ENCODE measurements at places on chromosomes 1 and 21.

- DNase-seq, result no peak
Observed at GRCh38 chr21:42624936-42625335, 28.5 kb upstream of the PDE9A start.

- DNase-seq, result no peak
Observed at GRCh38 chr1:199751962-199752687, 275.4 kb upstream of the NR5A2 start.

GRCh38 chr1:206833106-206833680 is 32.2 kb upstream of the IL20 start:
- no peak for DNase-seq

DNA sequence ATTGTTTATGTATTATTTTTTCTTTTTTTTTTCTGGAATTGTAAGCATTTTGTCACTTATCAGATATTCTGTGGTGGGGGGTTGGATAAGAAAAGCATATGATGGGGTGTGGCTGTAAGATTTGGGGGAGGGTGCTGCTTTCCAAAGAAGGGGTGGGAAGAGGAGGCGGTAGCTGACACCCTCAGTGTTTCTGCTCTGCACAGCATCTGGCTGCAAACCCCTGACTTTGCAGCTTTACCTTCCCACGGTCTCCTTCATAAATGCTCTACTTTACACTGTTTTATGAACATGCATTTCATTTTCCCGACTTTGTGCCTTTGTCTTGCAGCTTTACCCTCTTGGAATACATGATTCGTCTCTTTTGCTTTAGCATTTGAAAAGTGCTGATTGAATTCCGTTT is 7.6 kb downstream of the FMN2 start:
- no peak for DNase-seq

GRCh38 chr1:228155596-228156514 is 6.1 kb downstream of the GJC2 start:
- no peak for DNase-seq

GRCh38 chr21:32214654-32215305 is 64.1 kb downstream of the MIS18A start:
- no peak for DNase-seq

- no peak for DNase-seq
Observed at GRCh38 chr1:222653178-222653827, 35.4 kb downstream of the MIA3 start.

DNA sequence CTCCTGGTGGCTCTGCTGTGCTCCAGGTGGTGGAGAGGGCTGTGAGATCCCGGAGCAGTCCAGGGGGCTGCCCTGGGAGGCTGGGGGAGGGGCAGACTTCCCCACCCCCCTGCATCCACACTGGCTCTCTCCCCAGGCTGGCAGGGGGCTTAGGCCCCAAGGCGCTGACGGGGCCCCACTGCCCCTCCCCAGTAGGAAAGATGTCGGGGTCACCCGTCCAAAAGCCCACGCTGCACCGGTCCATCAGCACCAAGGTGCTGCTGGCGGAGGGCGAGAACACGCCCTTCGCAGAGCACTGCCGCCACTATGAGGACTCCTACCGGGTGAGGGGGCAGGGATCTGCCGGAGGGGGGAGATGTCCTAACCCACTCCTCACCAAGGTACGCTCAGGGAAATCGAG is 5.8 kb downstream of the RNF207 start:
- no peak for DNase-seq

DNA sequence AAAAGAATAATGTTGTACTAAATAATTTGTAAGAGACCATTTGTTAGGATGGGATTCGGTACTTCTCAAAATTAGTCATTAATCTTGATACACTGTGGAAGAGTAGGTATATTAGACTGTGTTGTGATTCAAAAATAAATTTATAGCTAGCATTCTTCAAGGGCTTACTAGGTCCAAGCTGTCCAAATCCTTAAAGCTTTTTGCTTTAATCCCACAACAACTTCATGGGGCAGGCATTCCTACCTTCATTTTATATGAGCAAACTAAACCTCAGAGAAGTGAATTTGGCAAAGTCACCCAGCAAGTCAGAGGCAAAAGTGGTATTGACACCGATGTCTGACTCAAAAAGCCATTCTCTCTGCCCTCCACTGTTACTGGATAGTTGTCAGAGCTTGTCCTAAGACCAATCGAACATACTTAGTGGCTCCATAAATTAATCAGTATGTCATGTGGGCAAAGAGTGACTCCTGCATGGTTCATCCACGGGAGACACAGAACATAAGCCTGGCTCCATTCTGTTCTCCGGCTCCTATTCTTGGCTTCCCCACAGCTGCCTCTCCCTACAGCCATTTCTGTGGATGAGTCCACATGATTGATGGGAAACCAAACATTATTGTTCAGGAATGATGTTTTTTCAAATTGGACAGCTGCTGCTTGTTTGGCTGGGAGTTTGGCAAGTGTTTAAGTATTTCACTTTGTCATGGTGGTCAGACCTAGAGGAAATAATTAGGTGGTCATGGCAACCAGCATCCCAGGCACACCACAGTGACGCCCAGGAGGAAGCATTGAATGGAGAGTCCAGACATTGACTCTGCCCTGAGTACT is 133.4 kb upstream of the FGGY start:
- DNase-seq, result no peak

DNA sequence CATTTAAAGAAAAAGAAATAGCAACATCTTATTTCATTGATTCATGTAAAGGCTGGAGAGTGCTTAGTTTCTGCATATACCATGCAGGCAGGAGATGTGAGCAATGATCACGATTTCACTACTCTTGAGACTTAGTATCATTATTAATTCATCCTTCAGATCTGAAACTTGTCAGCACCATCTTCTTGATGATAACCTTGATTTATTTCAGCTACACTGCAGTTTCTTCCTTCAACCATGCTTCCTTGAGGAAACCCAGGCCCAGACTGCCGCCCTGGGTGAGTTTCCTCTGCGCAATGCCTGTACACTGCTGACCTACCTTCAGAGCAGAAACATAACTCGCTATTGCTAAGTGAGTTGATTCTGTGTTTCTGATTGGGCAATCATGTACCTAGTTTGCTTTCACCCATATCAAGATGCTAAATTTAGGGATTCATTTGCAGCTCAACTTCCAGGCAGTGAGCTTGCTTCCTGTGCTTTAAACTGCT is 13.5 kb upstream of the BCL10 start:
- no peak for DNase-seq

GRCh38 chr1:60864722-60865121 is 217.6 kb upstream of the NFIA start:
- no peak for DNase-seq

- no peak for DNase-seq
Observed at GRCh38 chr1:5109633-5110032, 455.2 kb downstream of the AJAP1 start.

- DNase-seq, result no peak
Observed at GRCh38 chr1:19273106-19273843, 15.3 kb downstream of the AKR7A3 start.

DNA sequence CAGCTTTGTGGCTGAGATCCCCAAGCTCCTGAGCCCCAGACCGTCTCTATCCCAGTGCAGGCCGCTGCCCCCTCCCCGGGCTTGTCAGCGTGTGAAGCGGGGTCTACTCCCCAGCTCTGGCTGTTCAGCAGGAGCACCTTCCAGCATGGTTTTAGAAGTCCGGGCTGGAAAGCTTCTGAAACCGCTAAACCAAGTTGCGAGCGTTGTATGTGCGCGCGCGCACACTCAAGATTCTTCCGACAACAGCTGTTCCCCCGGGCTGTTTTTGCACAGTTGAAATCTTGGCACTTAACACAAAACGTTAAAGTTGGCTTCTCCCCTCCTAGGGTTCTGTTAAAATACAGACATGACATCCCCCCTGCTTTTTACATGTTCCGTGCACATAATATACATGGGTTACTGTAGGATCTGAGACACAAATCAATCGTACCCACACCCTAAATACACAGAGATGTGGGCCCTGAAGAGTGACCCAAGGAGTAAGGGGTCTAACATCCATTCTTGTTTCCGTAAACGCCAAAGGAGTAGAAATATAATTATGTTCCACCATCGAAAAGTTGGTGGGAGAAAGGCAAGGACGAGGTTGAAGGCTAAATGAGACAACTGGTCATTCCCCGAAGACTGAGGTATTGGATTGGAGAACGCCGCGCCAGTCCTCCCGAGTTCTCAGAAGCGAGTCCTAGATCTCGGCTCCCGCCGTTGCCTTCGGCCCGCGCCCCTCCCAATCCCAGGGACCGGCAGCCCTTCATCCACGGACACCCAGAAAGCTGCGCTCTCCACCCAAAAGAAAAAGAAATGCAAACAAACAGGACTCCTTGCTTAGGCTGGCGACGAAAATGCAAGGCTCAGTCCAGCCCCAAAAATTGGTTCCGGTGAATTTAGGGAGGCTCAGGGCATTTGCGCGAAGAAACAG is 1.3 kb downstream of the TBX15 start:
- no peak for DNase-seq

DNA sequence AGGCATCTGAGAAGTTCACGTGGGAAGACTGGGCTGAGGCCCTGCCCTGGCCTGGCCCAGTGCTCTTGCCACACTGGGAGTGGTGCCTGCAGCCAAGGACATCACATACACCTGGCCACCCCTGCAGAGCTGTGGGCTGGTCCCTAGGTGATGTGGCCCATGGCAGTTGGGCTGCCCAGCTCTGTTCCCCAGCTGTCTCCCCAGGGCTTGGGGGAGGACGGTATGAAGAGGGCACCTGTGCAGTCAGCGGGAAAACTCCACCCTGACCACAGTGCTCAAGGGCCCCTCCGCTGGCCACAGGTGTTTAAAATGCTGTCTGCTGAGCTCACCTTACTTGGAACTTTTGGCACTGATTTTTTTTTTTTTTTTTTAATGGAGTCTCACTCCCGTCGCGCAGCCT is 120.4 kb upstream of the SLC25A33 start:
- no peak for DNase-seq

GRCh38 chr1:38814444-38814983 is 45.1 kb downstream of the RRAGC start:
- no peak for DNase-seq

DNA sequence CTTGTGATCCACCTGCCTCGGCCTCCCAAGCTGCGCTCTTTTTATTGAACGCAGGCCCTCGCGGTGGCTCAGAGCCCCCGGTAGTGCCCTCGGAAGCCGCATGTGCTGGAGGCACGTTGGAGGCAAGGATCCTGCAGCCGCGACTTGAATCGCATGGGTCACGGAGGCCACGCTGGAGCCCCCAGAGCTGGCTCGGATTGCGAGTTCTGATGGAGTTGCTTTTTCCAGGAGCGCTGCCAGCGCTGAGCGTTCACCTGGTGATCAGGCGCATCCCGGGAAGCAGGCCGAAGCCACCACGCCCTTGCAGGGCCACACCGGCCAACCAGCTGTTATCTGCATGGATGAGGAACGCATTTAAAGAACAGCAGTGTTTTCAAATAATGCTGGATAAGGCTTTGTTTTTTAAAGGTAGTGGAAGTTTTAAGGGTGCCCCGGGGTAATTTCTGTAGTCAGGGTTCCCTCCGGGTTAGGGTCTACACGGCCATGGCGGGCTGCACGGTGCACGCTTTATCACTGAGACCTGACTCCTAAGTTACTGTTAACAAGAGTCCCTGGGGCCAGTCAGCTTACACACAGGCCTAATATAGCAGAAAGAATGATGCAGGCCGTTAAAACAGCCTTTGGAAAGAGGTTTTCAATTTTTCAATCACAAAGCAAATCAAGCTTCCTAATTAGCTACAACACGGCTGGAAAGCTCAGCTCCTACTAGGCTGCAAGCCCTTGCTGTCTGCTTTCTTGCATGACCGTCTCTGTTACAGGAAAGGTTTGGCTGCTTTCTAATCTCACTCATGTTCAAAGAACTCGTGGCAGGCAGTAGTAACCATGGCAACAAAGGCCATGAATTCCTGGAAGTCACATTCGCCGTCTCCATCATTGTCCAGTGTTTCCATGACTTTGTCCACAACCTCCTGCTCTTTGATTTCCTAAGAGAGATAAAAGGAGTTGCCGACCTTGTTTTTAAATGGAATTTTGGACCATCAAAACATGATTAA is 6.0 kb downstream of the S100B start:
- DNase-seq, result no peak

DNA sequence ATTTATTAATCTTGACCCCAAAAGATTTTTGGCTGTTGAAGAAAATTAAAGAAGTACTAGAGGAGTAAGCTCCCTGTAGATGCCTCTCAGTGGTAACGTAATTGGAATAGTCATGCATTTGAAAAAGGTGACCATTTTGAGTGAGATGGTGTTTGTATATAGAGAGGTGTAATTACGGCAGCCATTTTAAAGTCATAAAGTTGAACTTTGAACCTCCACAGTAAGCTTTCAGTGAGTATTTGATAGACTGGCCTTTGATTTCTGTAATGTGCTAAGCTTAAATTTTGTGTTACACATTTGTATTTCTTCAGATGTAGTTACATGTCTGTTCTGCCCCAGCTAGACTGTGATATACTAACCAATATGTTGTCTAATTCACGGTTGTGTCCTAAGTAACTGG is 21.5 kb upstream of the TMCO2 start:
- no peak for DNase-seq

- DNase-seq, result no peak
Observed at GRCh38 chr1:229268505-229268904, 2.4 kb upstream of the RAB4A start.

GRCh38 chr1:239511875-239512274 is 125.5 kb downstream of the CHRM3 start:
- no peak for DNase-seq

GRCh38 chr1:206066479-206067171 is 13.7 kb downstream of the RHEX start:
- DNase-seq, result no peak

DNA sequence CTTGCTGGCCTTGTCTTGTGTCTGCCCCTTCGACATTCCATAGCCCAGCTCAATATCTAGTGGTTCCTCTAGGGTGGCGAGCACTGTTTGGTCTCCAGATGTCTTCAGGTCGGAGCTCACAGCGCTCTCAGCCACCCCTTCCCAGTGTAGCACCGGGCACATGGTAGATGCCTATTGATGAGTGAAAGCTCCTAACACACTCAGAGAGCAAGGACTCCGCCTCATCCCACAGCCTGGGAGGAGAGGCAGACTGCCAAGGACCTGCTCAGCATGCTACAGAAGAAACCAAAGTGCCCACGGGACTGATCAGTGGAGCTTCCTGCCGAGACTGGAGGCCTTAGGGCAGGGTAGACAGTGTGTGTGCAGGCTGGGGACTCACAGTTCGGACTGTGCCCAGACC is 10.9 kb downstream of the PCSK9 start:
- peak; percentile 79 for DNase-seq

DNA sequence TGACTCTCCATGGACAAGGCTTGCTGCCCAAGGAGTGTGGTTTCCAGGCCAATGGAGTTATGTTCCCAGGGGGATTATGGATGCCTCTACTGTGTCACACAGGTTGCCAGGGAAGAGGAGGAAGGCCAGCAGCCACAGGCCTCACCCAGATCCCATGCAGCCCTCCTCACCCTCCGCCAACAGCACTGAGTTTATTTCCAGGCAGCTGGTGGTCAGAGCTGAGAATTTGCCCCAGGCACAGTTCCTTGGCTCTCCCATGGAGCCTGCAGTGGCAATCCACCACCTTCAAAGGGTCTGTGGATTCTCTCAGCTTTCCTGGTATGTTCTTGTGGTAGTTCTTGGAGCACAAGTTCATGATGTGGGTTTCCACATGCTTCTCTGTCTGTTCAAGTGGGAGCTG is 79.2 kb downstream of the NTNG1 start:
- DNase-seq, result no peak

GRCh38 chr1:36342426-36343185 is 19.2 kb upstream of the EVA1B start:
- DNase-seq, result no peak

Measured in smooth muscle cell of the brain vasculature (primary cell).